Activated naive CD8-positive, alpha-beta T cell treated with anti-CD3 and anti-CD28 coated beads for 36 hours (primary cell): ENCODE measurements at places on chromosomes 5 and 9.
A peak's percentile ranks its signal among the peaks of the same experiment; 100 is the strongest.

GRCh38 chr5:176438959-176439757, 9.0 kb upstream of the FAF2 start:
- no peak for DNase-seq

GRCh38 chr9:68998385-68998784, 15.5 kb downstream of the PRKACG start:
- DNase-seq: no peak

DNA sequence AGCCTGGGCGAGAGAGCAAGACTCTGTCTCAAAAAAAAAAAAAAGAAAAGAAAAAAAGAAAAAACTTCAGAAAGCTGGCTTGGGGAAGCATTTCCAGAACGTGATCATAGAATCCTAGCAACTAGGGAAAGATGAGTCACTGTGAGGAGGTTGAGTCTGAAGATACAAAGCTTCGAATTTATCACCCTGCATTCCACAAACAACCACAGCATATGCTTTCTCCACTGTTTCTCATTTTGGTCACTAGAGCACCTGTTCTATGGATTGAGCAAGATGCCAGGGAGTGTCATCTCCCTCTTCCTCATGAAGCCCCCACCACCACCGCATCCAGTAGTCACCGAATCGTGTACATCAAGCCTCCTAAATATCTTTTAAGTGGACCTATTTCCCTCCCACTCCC, 37.9 kb downstream of the SEMA5A start:
- no peak for DNase-seq

- peak; percentile 67 for DNase-seq
These were observed 31.6 kb downstream of the TNFSF8 start for GRCh38 chr9:114898741-114899140.
